ENCODE measurements at places on chromosomes 13 and 19.

- DNase-seq = no peak
Measured at GRCh38 chr13:31199527-31199848, 287 bp upstream of the B3GLCT start.

GRCh38 chr19:50036908-50037307, 11.1 kb downstream of the ZNF473 start:
- no peak for DNase-seq

DNA sequence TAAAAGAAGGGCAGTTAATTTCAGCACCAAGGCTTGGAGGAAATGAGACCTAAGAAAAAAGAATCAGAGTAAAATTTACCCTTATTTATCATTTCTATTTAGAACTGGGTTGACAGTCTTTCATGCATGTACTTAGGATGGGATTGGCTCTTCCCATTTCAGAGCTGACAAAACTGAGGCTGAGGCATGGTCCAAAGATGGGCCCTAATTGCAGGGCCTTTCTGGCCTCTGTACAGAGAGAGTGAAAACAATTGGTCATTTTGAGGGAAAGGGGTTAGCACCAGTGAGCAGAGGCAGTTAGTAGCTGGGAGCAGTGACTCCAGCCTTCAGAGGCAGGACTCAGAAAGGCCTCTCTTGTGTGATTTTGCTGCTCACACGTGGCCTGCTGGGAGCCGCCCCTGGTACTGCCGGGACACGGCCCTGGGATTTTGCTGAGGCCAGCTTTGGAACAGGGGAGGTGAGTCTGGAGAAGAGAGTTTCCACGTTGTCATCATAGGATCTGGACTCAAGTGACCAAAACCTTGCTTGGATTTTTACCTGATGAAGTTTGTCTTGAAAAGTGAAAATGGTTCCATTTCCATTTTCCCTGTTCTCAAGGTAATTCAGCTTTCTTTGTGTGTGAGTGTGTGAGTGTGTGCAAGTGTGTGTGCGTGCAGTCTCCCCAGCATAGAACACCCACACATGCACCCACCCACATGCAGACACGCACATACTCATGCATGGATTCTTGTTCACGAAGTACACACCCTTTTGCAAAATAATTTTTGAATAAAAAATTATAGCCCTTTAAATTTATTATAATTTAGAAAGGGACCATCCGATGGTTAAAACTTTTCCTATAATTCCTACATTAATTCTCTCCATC, at the start of gene ZNF536:
ZNF536 (plus strand) TSS at position 425 of the 865 bp plus-strand sequence. CDS start 71,179 bp downstream, outside the sequence.
- no peak for DNase-seq

- DNase-seq = no peak
Measured at GRCh38 chr13:51524829-51525566, 59.3 kb upstream of the WDFY2 start.

DNA sequence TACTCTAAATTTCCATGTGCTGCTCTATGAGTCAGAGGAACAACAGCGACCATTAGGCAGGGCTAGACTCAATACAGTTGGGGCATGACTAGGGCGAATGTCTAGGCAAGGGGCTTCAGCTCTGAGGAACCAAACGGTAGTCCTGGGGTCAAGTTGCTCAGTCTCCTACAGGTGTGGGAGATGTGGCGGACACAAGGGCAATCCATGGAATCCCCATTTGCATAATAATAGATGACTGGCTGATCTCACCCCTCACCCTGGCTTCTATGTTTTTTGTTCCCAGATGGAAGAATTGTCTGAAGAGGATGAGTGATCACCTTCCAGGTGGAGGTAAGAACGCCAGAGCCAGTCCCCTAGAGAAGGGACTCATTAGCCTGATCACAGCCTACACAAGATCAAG, 1048.2 kb upstream of the MIR17HG start:
- DNase-seq = no peak

- DNase-seq = peak; percentile 4
Measured at GRCh38 chr13:76667551-76667950, 218.7 kb downstream of the KCTD12 start.

GRCh38 chr19:15468675-15469512, 4.5 kb upstream of the RASAL3 start:
- DNase-seq = no peak

GRCh38 chr19:39401549-39402345, 4.9 kb upstream of the ZFP36 start:
- peak; percentile 96 for DNase-seq

DNA sequence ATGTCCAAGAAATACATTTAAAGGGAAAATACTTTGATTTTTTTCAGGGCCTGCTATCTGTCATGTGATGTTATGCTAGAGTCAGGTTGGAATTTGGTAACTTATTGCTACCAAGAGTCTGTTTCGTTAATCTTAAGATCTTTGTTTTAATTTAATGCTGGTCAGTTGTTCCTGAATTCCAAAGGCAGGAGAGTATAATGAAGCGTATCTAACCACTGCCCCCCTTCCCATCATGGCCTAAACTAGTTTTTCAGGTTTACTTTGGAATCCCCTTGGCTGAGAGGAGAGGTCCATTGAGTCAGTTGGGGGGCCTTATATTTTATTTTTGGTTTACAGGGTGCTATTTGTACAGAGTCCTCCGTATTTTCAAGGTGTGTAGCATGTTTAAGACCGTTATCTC, 116.3 kb upstream of the SLC7A1 start:
- no peak for DNase-seq

- DNase-seq = no peak
Measured at GRCh38 chr19:14112809-14113385, 4.7 kb downstream of the PRKACA start.

DNA sequence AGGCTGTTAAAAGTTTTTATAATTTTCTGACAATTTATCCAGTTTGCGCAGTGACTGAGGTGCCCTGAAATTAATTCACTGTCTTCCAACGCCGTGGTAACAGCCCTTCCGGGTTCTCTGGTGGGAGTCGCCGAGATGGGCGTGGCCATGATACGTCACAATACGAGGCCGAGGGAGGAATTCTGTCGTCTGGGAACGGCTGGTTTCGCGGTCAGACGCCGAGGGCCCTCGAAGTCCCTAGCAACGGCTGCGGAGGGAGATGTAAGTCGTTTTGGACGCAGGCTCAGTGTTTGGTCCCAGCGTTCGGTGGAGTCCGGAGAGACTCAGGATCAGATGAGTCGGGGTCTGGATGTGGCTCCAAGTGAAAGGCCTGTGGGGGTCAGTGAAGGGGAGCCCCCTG, 21.7 kb downstream of the ZNF613 start:
- no peak for DNase-seq

DNA sequence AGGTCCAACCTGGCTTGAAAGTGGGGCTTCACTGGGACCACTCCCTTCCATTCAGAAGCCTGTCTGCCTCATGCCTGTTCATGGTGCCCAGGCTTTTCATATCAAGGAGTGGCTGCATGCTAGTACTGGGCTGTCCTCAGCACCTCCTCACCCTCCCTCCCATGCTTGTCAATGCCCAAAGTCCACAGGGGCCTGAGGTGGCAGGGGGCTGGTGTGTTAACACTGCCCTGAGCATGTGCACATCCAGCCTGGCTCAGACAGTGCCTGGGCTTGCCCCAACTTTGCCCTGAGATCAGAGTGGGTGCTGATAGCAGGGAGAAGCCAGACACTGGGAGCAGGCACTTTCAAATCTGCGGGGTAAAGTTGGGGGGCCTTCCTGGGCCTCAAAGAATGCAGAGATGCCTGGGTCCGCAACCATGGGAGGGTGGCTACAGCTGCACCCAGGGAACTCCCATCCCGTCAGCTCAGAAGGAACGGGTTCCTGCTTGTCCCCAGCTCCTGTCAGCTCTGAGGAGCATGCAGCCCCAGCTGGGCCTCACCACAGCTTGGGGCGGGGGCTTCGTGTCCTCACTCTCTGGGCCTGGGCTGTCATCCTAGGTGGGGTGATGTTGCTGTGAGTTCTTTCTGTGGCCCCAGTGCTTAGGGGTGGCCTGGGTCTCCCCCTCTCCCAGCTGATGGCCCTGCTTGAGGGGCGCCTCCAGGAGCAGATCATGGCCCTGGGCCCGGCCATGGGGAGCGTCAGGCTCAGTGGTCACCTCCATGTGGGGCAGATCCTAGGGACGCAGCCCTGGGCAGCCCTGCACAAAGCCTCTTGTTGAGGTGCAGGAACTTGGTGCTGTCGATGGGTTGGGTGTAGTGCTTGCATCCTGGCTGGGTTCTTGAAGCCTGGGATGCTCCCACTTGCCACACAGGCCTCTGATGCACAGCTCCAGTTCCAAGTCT, 830.6 kb upstream of the SLITRK5 start:
- no peak for DNase-seq

GRCh38 chr13:60431108-60431700, 34.2 kb downstream of the TDRD3 start:
- peak; percentile 69 for DNase-seq

DNA sequence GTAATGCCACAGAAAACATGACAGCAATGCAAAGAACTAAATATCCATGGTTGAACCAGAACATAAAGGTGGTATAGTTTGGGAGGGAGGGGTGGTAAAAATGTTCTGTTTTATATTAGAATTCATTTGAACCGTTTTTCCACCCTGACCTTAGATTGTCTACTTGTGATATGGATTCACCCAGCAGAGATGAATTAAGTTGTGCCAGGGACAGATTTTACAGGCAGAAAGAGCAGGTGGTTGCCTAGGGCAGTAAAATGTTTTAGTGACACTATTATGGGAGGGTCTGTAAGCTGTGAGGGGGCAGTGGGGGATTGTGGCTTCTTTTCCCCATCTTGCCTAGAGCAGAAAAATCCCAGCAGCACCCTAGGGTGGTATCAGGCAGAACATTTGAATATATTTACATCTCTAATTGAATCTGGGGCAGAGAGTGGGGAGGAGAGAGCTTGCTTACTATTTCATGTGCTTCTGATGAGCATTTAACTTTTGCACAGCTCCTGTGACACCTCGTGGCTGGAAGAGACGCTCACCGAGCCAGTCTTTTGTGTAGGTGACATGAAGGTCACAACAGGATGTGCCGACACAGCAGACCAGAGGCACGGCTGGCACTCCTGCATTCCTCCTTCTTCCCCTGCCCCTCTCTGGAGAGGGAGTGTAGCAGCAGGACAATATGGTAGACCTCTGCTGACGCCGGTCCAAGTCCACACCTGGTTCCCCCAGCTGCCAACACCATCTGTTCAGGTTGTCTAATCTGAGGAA, 452.3 kb downstream of the IRS2 start:
- no peak for DNase-seq

GRCh38 chr13:43573361-43573740, 213.4 kb downstream of the ENOX1 start:
- no peak for DNase-seq
